ENCODE measurements at places on chromosomes 4 and X.

GRCh38 chr4:153146961-153147360 lies 57.3 kb upstream of the TRIM2 start:
- DNase-seq, result no peak

- DNase-seq, result no peak
Observed at GRCh38 chr4:97197106-97197505, 946.2 kb downstream of the STPG2 start.

DNA sequence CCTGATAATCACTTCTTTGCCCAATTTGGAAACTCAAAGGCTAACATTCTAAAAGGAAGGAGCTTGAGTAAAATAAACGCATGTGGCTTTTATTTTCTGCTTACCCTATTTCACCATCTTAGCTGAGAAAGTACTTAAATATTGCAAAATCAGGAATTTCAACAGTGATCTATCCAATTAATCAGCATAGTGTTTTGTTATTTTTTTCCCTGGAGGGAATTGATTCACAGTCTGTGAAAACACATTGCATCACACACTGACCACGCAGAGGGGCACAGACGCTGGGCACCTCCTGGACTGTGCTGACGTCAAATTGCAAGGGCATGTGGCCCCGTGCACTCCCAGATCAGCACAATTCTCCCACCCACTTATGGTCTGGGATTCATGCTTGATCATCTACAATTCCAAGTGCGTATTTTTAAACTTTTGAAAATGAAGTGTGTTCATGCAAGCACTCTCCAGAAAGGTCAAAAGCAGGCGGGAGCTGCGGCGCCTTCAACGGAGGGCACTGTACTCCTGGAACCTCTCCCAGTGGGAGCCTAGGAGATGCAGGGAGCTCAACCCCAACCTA lies 320.6 kb upstream of the PPARGC1A start:
- DNase-seq, result peak; percentile 43

GRCh38 chrX:54470054-54470760 lies 25.8 kb downstream of the FGD1 start:
- DNase-seq, result no peak

- no peak for DNase-seq
Observed at GRCh38 chrX:45508454-45508853, 307.8 kb upstream of the DIPK2B start.

GRCh38 chr4:62126064-62126732 lies 926.1 kb downstream of the ADGRL3 start:
- no peak for DNase-seq

DNA sequence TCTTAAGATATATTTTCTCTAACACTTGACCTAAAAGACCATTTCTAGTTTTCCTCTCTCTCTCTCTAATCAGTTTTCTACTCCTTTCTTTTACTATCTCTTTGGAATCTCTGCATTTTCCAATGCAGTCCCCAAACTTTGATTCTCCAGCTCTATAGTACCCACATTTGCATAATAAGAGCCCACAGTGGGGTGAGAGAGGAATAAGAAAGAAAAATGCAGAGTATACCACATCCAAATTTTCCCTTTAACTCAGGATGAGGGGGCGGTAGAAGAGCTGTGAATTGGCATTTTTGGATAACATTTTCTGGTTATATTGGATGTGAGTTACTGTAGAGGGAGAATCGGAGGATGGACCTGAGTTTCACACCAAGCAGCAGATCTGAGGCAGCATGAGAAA lies 74.4 kb upstream of the SOD3 start:
- no peak for DNase-seq

Measured in omental fat pad (tissue), 4 donors.